ENCODE measurements at places on chromosomes 12 and 14.

- DNase-seq, result no peak
Measured at GRCh38 chr12:85782711-85783110, 53.5 kb downstream of the RASSF9 start.

- no peak for DNase-seq
Measured at GRCh38 chr12:88242571-88242925, 100.4 kb downstream of the TMTC3 start.

DNA sequence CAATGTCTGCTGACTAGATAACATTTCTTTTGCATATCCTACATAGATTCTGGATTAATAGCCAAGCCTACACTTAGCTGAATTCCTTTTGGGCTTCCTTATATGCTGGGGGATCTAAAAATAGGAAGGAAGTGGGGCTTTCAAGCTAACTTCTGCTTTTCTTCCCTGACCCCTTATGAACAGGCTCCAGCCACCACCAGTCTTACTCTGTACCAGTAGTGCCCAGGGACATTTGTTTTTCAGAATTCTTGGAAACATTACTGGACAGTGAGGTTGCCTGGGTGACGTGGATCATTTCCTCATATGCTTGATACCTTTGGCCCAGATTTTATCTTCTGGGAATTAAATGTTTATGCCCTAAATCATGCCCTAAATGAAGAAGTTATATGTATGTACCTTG, 55.9 kb upstream of the SRRM4 start:
- DNase-seq, result no peak

DNA sequence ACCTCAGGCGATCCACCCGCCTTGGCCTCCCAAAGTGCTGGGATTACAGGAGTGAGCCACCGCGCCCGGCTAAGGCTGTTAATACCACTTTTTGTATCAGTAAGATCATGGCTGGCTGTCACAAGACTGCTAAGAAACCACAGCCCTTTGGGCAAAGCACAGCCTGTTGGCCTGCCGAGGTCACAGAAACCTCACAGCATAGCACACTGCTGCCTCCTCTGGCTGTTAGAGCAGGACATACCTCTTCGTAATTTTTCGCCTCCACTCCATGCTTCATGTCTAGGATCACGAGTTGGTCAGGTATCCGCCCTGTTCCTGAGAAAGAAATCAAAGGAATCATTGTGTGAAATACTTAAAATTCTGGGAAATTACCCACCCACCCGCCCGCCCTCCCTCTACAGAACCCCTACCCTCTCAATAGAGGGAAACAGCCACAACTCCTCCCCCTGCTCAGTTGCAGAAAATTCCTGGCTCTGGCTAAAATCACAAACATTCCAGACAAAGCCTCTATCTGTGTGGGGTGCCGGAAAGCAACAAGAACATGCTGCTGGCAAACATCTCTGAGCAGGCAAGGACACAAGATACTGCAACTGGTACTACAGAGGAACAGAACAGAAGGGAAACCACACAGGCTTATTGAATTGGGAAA, 20.7 kb upstream of the NEK9 start:
- DNase-seq, result no peak

DNA sequence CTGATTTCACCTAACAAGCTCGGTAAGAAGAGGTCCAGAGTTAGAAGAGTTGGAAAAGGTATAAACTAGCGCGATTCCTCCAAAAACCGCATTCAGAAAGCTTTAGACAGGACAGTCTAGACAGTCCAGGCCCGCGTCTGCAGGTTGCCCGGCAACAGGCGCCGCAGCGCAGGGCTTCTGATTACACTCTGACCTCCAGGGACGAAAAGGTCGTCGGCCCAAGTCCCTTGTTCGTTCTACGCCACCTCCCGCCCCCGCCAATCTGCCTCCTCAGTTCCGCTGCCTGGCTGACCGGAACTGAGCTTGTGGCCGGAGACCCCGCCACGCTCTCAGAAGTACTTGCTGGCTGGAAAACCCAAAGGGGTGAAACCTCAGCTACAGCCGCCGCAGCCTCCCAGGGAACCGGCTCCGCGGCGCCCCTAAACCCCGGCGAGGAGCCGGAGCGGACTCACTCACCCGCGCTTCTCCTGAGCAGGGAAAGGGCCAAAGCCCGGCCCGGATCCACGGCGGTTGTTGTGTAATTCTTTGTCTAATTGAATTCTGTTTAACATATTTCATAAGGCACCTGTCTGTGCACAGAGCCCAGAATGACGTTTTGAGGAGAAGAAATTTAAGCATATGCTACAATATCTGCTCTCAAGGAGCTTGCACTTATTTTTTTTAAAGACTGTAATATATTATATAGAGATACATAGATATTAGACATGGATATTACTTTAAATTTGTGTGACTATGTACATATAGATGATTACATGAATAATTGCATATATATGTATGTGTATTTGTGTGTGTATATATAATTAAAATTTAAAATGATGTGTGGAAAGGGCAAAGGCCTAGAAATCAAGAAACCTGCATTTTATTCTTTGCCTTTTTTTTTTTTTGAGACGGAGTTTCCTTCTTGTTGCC, at the start of gene CAPS2:
TSS of gene CAPS2 (minus strand) at position 407 of the 909 bp plus-strand sequence. CDS start 3,826 bp downstream, outside the sequence.
- DNase-seq, result no peak

DNA sequence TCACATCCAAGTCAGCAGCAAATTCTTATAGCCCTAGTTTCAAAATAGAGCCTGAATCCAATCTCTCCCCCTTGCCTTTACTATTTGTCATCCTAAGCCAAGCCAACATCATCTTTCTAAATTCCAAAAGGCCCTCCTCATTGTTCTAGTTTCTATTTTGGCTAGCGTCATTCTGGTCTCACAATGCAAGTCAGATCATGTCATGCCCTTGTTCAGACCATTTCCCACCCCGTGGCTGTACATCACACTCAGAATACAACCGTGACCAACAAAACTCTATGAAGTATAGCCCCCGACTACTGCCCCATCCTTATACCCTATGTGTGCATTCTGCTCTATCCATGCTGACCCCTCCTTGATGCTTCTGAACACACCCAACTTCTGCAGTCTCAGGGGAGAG, 12.3 kb upstream of the GNG2 start:
- DNase-seq, result no peak

- DNase-seq, result no peak
Measured at GRCh38 chr12:88310666-88311065, 168.6 kb downstream of the TMTC3 start.

- DNase-seq, result no peak
Measured at GRCh38 chr12:40219760-40220159, 5.0 kb upstream of the LRRK2 start.

DNA sequence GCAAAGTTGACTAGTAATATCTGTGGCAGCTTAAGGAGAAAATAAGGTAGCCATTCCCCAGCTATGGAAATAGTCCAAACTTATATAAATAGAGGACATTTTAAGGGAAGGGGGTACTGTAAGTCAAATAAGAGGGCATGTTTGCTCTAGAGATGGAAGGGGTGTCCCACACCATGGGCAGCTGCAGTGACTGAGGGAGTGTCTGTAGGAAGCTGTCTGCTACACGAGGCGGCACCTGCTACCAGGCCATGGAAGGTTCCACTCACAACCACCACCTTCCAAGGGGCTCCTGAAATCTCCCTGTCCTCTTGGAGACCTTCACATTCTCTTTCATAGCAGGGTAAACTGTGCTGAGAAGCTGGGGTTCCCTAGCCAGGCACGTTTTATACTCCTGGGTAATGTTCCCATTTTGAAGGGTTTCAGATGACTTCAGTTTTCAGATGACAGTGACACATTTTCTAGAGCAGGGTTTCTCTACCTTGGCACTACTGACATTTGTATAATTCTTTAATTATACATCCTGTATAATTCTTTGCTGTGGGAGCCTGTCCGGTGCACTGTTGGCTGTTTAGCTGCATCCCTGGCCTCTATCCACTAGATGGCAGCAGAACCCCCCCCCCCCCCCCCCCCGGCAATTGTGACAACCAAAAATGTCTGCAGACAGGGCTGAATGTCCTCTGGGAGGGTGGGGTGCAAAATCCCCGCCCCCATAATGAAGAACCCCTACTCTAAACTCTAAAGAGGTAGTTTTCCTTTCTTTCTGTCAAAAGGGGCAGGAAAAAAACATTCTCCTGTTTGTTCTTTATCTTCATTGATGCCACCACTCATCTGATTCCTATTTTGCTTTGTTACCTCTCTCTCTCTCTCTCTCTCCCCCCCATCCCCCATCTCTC, 11.6 kb upstream of the SMCO2 start:
- DNase-seq, result no peak

GRCh38 chr14:22885975-22886374, 3.0 kb downstream of the REM2 start:
- DNase-seq, result no peak

GRCh38 chr14:87186737-87187136, 806.2 kb downstream of the GALC start:
- no peak for DNase-seq

GRCh38 chr12:131943876-131944275, 5.9 kb upstream of the EP400 start:
- no peak for DNase-seq

DNA sequence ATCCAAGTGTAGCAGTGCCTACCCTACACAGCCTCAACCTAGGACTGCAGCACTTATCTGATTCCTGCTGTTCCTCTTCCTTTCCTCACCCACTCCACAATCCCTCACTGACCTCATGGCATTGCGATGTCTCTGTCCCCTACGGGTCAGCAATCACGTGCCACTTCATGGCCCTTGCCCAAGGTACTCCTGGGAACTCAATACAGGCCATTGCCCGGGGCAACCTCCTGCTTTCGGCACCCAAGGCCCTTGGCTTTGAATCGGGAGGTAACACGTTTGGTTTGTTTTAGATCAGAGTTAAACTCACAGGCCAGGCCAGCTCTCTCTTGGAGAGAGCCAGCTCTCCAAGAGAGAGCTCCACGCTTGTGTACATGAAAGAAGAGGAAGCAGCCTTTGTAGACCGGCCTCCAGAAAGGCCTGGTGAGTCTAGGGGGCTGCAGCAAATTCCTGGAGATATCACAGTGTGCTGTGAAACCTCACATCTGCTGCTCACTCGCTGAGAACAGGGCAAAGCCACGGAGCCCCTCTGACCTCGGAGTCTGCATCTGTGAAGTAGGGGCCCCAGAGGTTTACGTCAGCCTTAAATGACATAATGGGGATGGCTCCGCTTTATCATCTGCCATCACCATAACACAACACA, 12.2 kb downstream of the CLMN start:
- no peak for DNase-seq

DNA sequence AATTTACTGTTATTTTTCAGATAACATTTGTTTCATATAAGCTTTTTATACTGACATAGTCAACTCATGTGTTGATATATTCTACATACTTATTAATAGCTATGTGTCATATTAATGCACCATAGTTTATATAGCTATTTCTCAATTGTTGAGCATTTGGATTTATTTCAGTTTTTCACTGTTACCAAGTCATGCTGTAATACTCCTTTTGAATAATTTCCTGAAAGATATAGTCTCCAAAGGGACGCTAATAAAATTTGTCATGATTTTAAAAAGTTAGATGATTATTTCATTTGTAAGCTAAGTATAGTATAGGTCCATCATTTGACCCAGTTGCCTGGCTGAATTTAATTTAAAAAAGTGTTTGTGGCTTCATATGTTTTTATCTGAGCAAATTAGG, 47.8 kb downstream of the ATL1 start:
- no peak for DNase-seq

DNA sequence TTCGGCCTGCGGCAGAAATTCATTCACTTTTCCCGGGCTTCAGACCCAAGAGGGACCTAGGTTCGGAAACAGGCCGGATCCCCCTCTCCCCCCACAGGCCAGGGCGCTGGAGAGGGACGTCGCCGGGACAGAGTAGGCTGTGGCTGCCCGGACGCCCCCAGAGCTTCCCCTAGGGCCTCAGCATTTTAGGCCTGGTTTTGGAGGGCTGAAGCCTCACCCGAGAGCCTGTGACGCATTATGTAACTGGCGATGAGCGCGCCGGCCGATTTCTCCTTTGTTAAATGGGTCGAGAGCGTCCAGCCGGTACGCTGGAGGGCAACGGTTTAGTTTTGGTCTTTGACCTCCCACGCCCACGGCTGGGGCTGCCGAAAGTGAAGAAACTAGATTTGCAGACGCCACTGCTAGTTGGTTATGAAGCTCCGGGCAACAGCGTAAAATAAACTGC, 657 bp downstream of the PEBP1 start:
- no peak for DNase-seq

GRCh38 chr14:32226056-32226455, 23.0 kb upstream of the RNU6-8 start:
- DNase-seq, result no peak

DNA sequence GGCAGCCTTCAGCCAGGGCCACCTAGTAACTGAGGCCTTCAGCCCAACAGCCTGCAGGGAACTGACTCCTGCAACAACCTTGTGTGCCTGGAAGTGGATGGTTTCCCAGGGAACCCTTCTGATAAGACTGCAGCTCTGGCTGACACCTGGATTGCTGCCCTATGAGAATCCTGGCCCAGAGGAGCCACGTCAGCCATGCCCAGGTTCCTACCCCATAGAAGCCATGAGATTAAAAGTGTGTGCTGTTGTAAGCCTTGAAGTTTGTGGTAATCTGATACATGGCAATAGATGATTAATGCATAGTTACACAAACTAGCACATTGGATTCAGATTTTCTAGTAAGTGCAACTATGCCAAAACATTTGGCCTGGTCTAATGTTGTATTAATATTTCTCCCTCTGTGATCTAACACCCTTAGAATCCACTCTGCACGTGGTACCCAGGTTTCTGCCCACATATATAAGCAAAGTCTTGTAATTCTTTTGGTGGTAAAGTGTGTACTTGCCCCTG, 64.8 kb upstream of the BEGAIN start:
- DNase-seq, result no peak

- DNase-seq, result no peak
Measured at GRCh38 chr12:14605401-14605989, 37.8 kb upstream of the PLBD1 start.

DNA sequence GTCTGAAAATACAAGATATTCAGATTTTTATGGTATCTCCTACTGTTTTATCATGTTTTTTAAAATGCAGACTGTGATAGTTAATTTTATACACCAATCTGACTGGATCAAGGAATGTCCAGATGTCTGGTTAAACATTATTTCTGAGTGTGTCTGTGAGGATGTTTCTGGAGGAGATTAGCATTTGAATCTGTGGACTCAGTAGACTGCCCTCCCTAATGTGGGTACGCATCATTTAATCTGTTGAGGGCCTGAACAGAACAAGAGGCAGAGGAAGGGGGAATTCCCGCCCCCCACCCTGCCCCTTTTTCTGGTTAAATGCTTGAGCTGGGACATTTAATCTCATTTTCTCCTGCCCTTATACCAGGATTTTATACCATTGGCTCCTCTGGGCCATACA, 72.1 kb downstream of the AVPR1A start:
- no peak for DNase-seq

GRCh38 chr14:82855912-82856391, 1322.3 kb upstream of the SEL1L start:
- DNase-seq, result peak; percentile 75
